H4 (cell line): ENCODE measurements at places on chromosomes 5 and 9. TPM values are rescaled to one million over a fixed set of nuclear protein-coding genes. Genes with fewer than 3 reads are reported as not detected.

DNA sequence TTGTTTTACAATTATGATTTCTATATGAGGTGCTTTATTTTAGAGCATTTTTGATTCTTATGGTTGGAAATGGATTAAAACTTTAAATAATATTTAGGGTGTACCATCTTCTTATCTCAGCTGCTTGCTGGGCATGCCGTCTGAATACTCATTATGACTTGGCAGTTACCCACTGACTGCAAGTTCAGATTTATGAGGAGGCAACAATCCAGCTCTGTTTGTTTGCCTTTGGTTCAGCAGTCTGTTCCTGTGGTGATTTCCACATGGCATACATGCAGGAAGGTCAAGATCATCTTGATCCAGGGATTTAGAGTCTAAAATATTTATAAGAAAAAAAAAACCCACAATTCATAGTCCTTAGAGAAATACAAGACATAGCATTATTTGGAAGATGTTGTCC is 1254.5 kb upstream of the NUDT12 start:
- DNase-seq: peak; percentile 17

The ISL1 gene
- 4.6 TPM in 2 replicates for total RNA-seq

GRCh38 chr9:27154908-27155307 is 45.9 kb downstream of the TEK start:
- DNase-seq: peak; percentile 78

GRCh38 chr5:160672521-160672920 is 179.5 kb downstream of the ATP10B start:
- DNase-seq: no peak

DNA sequence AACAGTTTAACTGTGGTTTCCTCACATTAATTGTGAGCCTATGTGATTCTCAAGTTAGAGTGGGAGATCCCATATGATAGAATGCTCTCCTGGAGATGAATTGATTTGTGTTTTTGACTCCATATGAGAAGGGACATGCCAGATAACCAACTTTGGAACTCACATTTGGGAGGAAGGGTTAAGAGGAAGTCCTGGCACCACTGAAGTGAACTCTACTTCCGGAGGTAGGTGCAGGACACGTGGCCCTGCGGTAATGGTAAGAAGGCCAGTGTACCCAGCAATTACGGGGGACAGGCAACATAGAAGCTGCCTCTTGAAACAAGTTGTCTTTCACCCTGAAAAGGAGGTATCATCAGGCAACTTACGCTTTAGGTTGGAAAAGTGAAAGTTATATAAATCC is 146.6 kb upstream of the RFX3 start:
- no peak for DNase-seq

DNA sequence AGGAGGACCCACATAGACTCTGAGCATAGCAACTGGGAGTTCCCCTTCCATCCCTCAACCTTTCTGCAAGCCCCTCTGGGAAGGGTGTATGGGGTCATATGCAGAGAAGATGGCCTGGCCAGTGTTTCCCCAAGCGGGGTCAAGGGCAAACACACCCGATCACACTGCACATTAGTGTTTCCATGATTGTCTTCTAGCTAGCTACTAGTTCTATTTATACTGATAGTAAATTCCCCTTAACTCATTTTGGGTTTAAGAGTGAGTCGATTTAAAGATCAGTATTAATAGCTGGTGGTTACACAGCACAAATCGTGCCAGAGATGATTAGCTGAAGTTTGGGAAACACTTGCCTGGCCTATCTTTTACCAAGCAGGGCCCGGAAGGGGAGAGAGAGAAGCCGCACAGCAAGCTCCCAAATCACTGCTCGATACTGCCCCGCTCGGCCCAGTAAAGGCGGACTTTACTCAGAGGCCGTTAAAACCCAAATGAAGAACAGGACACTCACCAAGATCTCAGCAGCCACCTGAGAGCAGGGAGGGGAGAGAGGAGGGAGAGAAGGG is 29.4 kb upstream of the TNIP1 start:
- DNase-seq: no peak

The FUT7 gene
- total RNA-seq: not detected in 2 replicates

- no peak for DNase-seq
Measured at GRCh38 chr9:134925011-134925511, 7.3 kb upstream of the FCN1 start.

DNA sequence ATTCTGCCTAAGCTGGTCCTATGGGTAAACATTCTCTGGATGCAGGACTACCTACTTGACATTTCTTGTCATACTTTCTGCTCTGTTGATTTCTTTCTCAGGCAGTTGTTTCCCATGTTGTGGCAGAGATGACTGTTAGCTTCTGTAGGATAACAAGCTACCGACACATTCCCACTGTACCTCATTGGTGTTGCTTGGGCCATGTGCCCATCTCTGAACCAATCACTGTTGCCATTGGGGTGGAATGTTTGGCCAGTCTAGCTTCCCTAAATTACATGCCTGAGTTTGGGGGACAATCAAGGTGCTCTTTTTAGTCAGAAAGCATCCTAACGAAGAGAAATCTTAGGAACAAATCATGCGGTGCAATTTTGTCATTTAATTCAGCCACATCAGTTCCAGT is 212.0 kb downstream of the KDM4C start:
- no peak for DNase-seq

GRCh38 chr9:90458485-90458884 is 184.1 kb downstream of the DIRAS2 start:
- no peak for DNase-seq

GRCh38 chr9:134682651-134683364 is 41.2 kb downstream of the COL5A1 start:
- DNase-seq: no peak

- no peak for DNase-seq
Measured at GRCh38 chr9:34451135-34451534, 7.2 kb downstream of the FAM219A start.

DNA sequence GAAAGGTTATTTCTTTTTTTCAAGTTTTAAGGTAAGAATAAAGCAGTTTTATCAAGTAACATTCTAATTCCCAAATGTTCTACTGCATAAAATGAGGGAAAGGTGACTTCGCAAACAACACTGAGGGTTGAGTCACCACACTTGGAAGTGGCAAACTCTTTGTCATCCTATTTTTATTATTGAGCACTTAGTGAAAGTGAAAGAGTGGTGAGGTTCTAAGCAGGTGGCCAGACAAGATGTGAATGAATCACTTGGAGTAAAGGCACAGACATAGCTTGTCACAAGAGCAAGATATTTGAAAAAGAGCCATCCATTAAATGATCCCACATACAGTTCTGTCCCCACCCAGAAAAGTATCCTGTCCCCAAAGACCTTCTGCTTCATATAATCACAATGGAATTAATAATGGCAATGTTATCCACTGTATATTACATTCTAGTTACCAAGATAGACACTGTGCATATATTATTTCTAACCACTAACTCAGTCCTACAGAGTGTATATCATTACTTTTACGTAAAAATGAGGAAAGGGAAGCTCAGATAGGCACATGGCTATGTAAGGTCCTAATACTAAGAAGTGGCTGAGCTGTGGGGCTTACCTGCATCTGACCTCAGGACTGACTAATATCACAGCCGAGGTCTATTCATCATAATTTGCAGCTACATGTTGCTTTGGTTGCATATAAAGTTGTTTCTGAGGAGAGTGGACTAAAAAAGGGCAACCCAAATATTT is 730.4 kb upstream of the MEF2C start:
- no peak for DNase-seq

The QRFP gene
- total RNA-seq: not detected in 2 replicates

GRCh38 chr9:120944434-120944843 is 17.8 kb upstream of the TRAF1 start:
- no peak for DNase-seq

- DNase-seq: no peak
Measured at GRCh38 chr5:82639393-82640144, 361.4 kb upstream of the RPS23 start.

GRCh38 chr5:110925398-110925797 is 146.1 kb upstream of the TSLP start:
- no peak for DNase-seq

DNA sequence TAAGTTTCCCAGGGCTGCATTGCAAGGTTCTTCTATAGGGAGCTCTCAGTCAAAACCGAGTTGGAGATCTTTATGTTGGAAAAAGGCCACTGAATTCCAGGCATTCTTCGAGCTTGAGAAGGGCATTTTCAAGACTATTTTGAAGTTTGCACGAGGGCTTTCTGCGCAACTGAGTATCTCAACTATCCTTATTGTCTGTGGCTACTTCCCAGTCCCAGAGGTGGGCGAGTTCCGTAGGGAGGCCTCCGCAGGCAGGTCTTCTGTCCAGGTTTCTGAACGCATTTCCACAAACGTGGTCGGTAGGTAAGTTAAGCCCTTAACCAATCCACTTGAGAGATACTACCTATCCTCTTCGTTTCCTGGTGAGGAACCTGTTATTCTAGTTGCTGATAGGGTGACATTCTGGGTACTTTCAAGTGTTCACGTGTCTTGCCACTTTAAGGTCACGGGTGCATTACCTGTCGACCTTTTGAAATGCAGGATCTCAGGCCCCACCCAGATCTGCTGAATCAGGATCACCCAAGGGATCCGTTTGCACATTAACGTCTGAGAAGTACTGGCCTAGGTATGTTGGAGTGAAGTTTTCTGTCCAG is 51.4 kb upstream of the TJP2 start:
- no peak for DNase-seq

- DNase-seq: no peak
Measured at GRCh38 chr5:485113-485945, 38.9 kb downstream of the SLC9A3 start.

- no peak for DNase-seq
Measured at GRCh38 chr5:127906562-127907204, 176.9 kb upstream of the SLC12A2 start.

The MYOT gene
- not detected in 2 replicates for total RNA-seq

The IL31RA gene
- 7.6 and 10.5 TPM in 2 replicates for total RNA-seq

The IFNE gene
- total RNA-seq: not detected in 2 replicates

DNA sequence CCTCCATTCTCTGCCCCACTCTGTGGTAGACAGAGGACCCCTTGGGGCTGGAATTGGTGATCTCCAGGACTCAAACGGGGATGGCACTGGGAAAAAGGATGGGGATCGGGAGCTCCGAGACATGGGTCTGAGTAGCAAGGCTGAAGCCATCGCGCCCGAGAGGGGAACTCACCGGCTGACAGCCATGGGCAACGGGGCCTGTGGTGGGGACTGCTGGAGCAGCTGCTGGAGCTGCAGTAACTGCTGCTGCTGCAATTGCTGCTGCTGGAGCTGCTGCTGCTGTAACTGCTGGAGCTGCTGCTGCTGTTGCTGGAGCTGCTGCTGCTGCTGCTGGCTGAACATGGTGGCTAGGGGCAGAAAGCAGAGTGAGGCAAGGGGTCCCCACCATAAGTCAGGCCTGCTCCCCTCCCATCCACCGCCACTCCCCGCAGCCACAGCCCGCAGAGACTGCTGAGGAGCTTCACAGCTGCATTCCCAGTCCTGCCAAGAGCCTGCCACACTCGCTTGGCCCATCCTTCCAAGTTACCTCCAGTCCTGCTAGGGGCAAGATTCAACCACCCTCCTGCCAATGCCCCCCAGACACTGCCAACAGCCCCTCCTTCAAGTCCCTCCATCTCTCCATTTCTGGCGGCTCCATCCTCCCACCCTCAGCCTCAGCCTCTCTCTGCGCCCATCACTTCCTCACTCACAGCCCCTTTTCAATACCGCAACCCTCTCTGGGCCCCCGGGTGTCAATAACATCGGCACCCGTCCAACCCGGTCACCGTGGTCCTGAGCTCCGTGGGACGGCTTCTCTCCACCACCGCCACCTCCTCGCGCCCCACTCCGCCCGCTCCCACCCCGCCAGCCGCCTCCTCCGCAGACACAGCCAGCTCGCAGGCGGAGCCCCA is 611 bp downstream of the CIZ1 start:
- no peak for DNase-seq

The MAMDC4 gene
- 0.12 and 0.15 TPM in 2 replicates for total RNA-seq

DNA sequence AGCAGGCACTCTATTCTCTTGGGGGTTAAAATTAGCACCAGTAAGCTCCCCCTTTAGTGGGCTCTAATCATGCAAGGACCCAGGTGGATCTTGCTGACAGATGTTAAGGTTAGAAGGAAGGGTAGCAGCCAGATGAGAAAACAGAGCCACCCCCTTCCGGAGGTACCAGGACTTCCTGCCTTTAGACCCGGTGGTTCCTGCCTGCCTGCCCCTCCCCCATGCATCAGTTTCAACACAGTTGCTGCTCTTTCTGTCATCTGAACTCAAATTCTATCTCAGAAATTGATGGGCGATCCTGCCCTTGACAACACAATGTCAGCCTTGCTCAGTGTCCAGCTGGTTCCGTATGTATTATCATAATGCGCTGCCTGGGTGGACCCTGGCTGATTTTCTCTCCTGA is 287.3 kb downstream of the EBF1 start:
- DNase-seq: no peak

DNA sequence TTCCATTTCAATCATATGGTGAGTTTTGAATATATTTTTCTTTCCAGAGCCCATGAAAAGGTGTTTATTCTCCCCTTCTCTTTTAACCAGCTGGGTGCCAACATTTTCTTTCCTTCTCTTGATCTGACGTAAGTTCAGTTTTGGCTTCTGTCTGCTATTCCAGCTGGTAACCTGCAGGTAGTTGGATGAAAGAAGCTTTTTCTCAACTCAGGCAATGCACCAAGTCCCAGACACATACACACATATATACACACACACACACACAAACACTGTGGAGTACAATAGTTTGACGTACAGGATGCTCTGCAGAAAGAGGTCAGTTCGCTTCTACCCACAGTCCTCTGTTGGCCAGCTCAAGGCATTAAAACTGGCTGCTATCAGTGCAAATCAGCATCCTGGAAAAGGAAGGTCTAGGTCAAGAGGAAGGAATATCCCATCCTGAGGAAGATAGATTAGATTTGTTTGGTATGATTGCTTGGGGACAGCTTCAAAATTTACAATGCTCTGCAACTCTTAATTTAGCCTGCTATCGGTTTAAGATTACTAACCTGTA is 214.3 kb upstream of the SEMA6A start:
- DNase-seq: no peak

GRCh38 chr5:154189819-154190594 is 526 bp upstream of the GALNT10 start:
- DNase-seq: peak; percentile 64

- no peak for DNase-seq
Measured at GRCh38 chr5:151722546-151722945, 35.8 kb upstream of the SPARC start.

DNA sequence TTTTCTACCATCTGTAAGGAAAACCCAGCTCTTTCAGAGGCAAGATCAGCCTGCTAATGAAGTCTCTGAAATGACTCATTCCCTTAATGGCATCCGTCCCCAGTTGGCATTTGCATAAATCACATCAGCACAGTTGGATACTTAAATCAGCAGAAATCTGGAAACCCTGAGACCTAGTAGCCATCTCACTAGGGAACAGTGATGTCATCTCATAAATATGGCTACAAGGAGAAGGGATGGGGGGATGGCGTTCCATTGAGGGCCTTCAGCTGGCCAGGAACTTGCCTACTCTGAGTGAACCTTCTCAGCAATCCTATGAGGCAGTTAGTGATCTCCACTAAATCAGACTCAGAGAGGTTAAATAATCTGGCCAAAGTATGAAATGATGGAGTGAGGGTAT is 81.8 kb downstream of the CMYA5 start:
- DNase-seq: peak; percentile 61

GRCh38 chr5:170945275-170945674 is 83.5 kb downstream of the RANBP17 start:
- DNase-seq: no peak

GRCh38 chr9:130417602-130418001 is 27.2 kb upstream of the ASS1 start:
- DNase-seq: no peak
